Activated CD8-positive, alpha-beta memory T cell treated with anti-CD3 and anti-CD28 coated beads for 4 hours (primary cell): ENCODE measurements at places on chromosomes 7 and 10.

DNA sequence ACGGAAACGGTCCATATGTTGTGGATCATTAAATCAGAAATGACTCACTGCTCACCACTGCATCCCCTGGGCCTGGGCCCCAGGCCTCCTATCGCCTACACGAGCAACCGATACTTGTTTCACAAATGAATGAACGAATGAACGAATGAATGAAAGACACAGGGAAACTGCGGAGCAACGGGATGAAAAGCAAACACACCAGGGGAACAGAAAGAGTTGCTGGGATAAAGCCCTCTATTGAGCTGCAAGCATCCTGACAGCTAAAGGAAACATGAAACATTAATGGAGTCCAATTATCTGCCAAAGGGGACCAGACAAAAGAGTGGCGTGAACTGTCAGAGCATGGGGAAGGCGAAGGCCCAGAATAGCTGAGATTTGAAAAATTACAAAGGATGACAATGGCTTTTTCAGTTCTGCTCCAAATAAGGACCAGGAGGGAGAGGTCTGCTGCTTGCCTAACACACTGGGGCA, 92.1 kb downstream of the GRB10 start:
- no peak for DNase-seq

GRCh38 chr7:154178895-154179294, 126.7 kb downstream of the DPP6 start:
- no peak for DNase-seq

DNA sequence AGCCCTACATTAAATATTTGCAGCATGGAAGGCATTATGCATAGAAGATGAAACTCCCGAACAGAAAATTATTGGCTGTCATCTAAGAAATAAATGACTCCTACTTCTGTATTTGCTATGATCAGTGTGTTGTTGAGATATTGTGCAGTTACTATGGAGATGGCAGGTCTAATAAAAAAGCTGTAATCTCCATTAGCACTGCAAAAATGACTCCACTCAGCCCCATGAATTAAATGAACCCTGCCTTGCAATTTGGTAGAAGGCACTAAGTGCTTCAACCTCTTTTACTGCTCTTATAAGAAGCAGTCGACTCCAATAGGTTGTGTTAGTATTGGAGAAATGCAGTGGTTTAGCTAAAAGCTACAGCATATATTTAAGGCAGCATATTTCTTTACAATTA, 290.0 kb upstream of the PHYHIPL start:
- DNase-seq: no peak

DNA sequence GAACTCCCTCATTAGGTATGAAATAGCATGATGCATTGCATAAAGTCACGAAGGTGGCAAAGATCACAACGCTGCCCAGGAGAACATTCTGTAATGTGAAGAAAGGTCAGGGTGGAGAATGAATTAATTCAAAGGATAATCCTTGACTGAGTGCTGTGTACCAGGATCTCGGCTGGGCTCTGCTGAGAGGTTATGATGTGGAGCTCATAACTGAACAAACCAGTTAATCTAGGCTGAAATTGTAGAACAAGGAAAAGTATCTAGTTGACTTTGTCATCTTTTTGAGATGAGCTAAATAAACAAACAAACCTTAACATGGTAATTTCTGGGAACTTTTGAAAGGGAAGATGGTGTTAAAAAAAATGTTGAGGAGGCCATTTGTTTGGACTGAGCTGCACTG, 6.1 kb downstream of the MSMB start:
- no peak for DNase-seq

- no peak for DNase-seq
Measured at GRCh38 chr10:25024528-25024927, 8.1 kb downstream of the THNSL1 start.

- DNase-seq: no peak
Measured at GRCh38 chr7:103343332-103343731, 1.2 kb downstream of the DNAJC2 start.

- no peak for DNase-seq
Measured at GRCh38 chr7:113810080-113810744, 108.6 kb downstream of the PPP1R3A start.

GRCh38 chr10:110504111-110504735, 6.5 kb downstream of the DUSP5 start:
- peak; percentile 26 for DNase-seq

- DNase-seq: no peak
Measured at GRCh38 chr10:81995254-81995653, 120.3 kb downstream of the NRG3 start.

DNA sequence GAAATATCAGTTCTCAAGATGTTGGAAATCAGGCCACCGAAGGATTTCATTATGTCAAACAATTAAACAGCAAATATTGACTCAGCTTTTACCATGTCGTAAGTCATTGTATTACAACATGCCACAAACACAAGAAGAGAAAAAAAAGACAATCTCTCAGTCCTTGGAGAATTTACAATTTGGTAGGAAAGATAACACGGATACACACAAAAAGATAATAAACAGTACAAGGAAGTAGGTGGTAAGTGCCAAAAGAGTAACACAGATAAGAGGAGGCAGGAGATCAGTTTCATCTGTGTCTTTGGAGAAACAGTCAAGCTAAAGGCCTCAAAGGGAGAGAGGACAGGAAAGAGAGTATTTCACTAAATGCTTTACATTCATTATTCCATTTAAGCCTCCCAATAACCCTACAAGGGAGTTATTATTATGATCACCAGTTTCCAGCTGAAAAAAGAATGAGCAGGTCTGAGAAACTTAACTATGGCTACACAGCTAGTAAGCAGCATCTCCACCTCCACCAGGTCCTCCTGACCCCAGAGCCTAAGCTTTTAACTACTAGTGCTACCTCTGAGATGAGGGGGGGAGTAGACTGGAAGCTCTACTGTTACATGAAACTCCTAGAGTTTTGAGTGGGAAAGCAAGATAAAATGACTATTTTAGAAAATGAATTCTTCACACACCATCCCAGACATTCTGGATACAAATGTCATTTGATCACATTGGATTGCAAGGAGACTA, 13.9 kb upstream of the DNAJC1 start:
- no peak for DNase-seq

- no peak for DNase-seq
Measured at GRCh38 chr7:149721084-149721601, 52.2 kb downstream of the ZNF467 start.

- no peak for DNase-seq
Measured at GRCh38 chr7:157614457-157615020, 277.7 kb downstream of the DNAJB6 start.

DNA sequence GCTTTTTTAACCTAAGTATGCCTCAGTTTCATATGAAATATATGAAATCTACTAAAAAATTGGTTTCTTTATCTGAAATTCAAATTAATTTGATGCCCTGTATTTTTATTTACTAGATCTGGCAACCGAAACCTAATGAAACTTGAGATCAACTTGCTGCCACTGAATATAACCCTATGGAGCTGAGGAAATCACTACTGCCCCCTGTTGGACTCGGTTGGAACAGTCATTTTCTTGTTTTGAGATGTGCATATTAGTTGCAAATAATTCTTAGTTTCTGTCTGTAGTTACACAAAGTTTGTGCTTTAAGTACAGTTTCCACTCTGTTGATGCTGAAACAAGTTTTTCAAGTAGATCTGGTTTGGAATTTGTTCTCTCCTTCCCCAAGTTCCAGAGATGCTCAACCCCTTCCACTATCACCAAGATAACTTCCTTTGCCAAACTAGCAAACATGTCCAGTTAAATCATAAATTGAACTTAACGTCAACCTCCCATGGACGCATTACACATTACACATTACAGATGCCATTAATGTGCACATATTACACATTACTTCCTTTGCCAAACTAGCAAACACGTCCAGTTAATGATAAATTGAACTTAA, 22.2 kb upstream of the EXOC4 start:
- DNase-seq: no peak

GRCh38 chr10:45423976-45424499, 50.0 kb downstream of the ALOX5 start:
- DNase-seq: no peak

GRCh38 chr7:29193316-29194205, 1.0 kb upstream of the CHN2 start:
- no peak for DNase-seq

GRCh38 chr10:111347386-111348013, 270.7 kb downstream of the ADRA2A start:
- no peak for DNase-seq

DNA sequence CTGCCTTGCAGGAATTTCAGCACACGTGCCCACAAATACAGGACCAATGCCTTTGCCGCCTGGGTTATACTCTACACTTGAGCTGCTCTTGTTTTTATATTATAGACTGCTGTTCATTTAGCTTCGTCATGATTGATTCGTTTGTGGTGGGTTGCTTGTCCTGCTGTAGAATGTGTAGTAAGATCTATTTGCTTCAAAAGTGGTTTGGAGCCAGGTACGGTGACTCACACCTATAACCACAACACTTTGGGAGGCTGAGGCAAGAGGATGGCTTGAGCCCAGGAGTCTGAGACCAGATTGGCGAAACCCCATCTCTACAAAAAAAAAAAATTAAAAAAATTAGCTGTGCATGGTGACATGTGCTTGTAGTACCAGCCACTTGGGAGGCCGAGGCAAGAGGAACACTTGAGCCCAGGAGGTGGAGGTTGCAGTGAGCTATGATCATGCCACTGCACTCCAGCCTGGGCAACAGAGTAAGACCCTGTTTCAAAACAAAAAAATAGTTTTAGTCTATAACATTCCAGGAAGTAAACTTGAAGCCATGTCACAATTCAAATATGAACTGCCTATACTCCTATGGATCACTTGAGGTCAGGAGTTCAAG, 9.0 kb upstream of the RHBDD2 start:
- DNase-seq: no peak

DNA sequence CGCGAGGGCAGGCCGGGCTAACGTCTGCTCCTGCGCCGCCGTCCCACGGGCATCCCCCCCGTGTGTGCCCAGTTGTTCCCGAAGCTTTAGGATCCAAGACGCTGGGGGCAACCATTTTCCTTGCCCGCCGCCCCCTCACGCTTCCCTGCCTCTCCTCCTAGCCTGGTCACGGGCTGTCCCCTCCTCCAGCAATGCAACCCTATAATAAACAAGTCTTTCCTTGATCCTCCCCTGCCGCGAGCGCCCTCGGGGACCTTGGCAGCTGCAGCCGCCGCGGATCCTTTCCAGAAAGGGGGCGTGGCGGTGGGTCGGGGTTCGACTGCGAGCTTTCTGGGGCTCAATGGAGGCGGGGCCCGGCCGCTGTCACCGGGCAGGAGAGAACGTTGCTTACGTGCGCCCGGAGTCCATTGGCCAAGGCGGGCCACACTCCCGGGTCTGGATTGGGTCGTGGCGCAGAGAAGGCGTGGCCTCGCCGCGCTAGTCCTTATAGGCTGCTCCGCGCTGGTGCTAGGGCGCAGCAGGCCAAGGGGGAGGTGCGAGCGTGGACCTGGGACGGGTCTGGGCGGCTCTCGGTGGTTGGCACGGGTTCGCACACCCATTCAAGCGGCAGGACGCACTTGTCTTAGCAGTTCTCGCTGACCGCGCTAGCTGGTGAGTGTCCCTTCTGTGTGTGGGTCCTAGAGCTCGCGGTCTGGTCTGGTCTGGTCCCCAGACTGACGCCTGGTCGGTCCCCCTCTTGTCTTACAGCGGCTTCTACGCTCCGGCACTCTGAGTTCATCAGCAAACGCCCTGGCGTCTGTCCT, at the start of gene DDIT4:
DDIT4 (plus strand) TSS at position 515 of the 803 bp plus-strand sequence. CDS start 293 bp downstream, outside the sequence.
- DNase-seq: peak; percentile 93

DNA sequence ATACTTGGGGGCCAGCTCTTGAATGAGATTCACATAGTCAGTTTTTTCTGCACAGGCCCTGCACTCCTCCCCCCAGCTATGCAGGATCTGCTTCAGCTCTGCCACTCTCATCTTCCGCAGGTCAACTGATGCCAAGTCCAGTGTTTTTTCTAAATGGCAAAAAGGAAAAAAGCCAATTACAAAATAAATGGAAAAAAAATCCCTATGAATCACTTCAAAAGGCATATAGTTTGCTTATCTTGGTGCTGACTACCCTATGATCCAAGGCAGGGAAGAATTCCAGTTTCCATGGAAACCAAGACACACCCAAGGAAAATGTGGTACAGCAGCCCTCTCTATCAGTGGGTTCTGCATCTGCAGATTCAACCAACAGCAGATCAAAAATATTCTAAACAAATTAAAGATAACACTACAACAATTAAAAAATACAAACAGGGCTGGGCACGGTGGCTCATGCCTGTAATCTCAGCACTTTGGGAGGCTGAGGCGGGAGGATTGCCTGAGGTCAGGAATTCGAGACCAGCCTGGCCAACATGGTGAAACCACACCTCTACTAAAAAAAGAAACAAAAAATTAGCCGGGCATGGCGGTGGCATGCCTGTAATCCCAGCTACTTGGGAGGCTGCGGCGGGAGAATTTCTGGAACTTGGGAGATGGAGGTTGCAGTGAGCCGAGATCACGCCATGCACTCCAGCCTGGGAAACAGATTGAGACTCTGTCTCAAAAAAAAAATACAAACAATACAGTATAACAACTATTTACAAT, 17.6 kb downstream of the CDNF start:
- no peak for DNase-seq

GRCh38 chr10:89207181-89207800, at the start of gene CH25H:
Gene CH25H, minus strand, starts transcription at chr10:89207317. Its CDS starts 25 bp downstream, at chr10:89207292.
- DNase-seq: no peak

GRCh38 chr10:102327002-102327401, 68.5 kb upstream of the NFKB2 start:
- DNase-seq: no peak

DNA sequence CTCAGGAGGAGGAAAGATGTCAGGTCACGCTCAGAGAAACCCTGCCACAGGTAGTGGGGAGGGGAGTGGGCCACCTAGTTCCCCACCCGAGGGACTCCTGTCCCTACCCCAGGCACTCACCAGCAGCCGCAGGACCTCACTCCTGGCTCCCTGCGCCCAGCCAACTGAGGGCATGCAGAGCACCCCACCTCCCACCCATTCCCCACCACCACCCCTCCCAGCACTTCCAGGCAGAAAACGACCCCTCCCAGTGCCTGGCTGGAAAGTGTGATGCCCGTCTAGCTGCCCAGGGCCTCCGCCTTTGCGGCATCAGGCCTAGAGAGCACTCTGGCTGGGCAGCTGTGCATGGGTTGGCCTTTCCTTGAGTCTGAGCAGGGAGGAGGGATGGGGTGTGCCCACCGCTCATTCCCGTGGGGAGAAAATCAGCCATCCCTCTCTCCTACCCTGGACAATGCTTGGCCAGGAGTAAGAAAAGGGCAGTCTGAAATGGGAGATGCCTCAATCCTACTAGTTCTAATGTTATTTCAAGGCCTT, 1.3 kb downstream of the C10orf105 start:
- no peak for DNase-seq

GRCh38 chr10:92240289-92241157, 50.4 kb downstream of the CPEB3 start:
- no peak for DNase-seq

DNA sequence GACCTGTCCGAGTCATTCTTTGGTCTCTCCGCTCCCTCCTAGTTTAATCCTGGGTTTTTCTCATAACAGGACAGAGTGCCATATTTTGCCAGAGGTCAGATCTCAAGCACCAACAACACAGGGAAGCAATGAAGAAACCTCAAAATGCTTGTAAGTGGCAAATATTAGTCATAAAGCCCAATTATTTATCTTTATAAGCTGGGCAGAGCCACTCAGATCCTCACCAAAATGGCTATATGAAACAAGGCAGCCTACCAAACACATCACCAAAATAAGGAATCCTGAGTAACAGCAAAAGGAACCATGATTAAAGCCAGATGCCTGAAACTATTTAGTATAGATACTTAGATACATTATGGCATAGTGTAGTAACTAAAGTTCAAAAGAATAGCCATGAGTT, 4.7 kb downstream of the ECD start:
- no peak for DNase-seq

GRCh38 chr7:43294080-43294630, 181.7 kb downstream of the HECW1 start:
- DNase-seq: no peak
